ENCODE measurements at places on chromosomes 13 and 19. TPM values are rescaled to one million over a fixed set of nuclear protein-coding genes. Genes with fewer than 3 reads are reported as not detected.

DNA sequence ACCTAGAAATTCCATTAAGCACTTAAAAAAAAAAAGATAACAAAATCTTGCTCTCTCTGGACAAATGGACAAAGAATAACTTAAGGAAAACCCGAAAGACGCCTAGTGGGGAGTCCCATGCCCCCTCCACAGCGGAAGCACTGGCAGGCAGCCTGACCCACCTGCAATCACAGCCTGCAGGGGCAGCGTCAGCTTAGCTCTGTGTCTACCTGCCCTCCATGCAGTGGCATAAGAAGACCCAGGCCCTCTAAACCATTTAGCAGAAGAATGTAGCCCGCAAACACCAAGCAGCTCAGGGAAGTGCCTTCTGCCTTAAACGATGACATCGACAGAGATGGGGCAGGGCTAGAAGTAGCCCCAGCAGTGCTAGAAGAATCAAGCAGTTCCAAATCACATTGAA, 36.0 kb downstream of the KCTD15 start:
- no peak for DNase-seq

- DNase-seq: no peak
Measured at GRCh38 chr19:47714339-47714738, 1.1 kb downstream of the EHD2 start.

GRCh38 chr19:55041627-55042343, 3.7 kb upstream of the GP6 start:
- DNase-seq: no peak

CNN1 gene
- 0.35 TPM for total RNA-seq
